Stimulated activated CD8-positive, alpha-beta memory T cell treated with anti-CD3 and anti-CD28 coated beads, Interleukin-4, amount 100 ng/mL, for 1 hour (primary cell): ENCODE measurements at places on chromosomes 2 and 18.

- no peak for DNase-seq
Measured at GRCh38 chr2:235607546-235608199, 113.8 kb downstream of the AGAP1 start.

DNA sequence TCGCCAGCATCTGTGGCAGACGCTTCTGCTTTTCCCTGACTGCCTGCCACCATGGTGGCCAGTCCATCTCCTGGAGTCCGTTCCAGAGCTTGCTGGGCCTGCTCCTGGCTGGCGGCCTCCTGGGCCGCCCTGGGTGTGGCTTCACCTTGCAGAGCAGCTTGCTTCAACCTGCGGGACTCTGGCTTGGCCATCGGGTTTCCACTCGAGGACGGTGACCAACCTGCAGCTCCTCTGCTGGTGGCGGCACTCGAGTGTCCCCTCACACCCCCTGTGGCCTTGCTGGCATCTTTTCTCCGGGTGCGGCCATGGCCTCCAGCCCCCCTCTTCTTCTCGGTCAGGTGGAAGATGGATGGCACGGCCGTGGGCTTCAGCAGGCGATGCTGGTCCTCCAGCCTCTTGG, 3.4 kb downstream of the THAP4 start:
- DNase-seq, result no peak

- no peak for DNase-seq
Measured at GRCh38 chr2:190017837-190018236, 44.7 kb downstream of the MSTN start.

- DNase-seq, result no peak
Measured at GRCh38 chr2:227377467-227378351, 1.4 kb downstream of the TM4SF20 start.

- DNase-seq, result no peak
Measured at GRCh38 chr2:43183743-43184142, 42.7 kb downstream of the ZFP36L2 start.

GRCh38 chr2:212539072-212539880, 674 bp upstream of the ERBB4 start:
- DNase-seq, result no peak

DNA sequence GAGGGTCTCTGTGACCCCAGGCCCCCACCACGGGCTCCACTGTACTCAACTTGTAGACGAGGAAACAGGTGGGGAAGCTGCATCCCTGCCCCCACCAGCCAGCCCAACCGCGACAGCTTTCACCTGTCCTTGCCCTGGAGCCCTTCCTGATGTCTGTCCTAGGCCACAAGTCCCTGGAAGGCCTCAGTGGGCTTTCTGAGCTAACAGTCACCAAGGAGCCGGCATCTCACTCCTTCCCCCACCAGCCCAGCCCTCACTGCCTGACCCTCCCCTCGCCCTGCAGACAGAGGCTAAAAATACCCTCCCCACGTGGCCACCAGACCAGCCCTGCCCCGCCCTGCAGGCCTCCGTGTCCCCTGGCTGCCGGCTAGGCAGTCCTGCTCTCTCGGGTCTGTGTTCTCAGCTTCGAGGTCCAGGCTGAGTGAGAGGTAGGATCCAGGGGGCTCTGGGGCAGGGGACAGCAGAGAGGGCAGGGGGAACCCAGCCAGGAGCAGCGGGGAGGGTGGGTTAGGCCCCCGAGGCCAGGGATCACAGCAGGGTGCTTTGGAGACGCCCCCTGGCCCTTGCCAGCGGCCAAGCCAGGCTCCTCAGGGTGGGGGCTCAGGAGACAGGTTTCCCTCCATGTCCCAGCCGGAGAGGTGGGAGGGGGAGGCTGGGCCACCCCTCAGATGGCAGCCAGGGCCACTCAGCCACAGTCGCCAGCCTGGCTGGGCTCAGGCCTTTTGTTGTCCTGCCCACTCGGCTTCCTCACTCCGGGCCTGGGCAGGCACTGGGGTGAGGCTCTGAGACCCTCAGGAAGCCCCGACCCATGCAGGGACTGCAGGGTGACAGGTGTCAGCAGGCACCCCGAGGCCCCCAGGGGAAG, at the start of gene KLHL30:
Gene KLHL30 (plus strand): TSS at position 338 of the 865 bp plus-strand sequence. CDS start 2,087 bp downstream, outside the sequence.
- no peak for DNase-seq

GRCh38 chr18:6764382-6764781, 34.9 kb downstream of the ARHGAP28 start:
- no peak for DNase-seq

- no peak for DNase-seq
Measured at GRCh38 chr2:70300771-70301343, 1.0 kb downstream of the FAM136A start.

DNA sequence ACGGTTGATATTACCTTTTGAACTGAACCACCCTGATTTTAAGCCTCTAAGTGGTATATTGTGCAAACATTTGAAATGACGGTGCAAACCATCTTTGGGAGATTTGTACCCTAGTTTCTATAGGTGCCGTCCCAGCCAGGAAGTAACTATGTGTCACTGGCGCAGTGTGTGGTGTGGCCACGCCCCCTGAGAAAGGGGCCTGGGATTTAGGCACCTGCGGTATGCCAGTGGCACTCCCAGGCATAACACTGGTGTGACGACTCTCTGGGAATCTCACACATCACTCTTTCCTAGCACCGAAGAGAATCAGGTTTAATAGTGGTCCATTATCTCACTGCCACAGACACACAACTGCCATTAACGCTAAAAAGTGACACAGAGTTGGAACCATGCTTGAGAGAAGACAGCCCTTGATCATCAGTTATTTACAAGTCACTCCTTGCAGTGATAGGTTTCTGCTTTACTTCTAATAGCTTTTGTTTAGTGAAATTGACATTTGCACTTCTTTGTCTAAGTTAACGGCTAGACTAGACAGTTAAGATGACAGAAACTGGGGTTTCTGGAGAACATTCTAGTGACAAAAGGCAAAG, 11.1 kb downstream of the AQP4 start:
- no peak for DNase-seq

DNA sequence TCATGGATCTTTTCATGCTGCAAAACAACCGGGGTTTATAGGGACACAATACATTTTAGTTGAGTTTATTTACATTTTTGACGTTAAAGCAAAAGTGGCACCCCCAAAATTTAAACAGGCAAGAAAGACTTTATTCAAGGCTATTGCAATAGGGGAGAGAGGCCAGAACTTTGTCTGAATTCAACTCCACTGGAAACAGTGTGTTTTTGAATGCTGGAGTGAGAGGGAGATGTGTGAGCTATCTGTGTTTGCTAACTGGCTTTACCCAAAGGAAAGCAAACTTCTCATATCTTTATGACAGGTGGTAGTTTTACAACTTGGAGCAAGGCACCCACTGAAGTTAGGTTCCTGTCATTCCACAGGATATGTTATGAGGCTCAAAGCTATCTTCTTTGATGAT, 207.4 kb downstream of the AGPS start:
- DNase-seq, result no peak

- no peak for DNase-seq
Measured at GRCh38 chr18:595068-595467, 1.7 kb upstream of the CLUL1 start.

DNA sequence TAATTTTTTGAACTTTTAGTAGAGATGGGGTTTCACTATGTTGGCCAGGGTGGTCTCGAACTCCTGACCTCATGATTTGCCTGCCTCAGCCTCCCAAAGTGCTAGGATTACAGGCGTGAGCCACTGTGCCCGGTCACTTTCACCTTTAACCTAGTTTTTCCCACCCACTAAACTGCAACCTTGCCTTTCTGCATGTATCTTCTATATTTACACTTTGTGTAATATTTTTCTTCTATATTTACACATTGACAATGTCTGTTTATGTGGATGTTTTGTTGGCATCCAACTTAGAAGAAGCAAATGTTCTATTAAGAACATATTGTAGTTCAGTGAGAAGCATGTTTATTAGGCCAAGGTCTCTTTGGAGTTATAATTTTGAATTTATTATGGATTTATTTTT, 26.7 kb downstream of the SNRPD1 start:
- DNase-seq, result no peak

- DNase-seq, result no peak
Measured at GRCh38 chr2:240269886-240270285, 129.4 kb upstream of the OTOS start.

GRCh38 chr2:159200498-159200897, 86.0 kb downstream of the WDSUB1 start:
- DNase-seq, result no peak

- DNase-seq, result no peak
Measured at GRCh38 chr18:55635439-55635838, 47.4 kb upstream of the TCF4 start.

- no peak for DNase-seq
Measured at GRCh38 chr18:77103991-77104531, 28.5 kb downstream of the MBP start.

DNA sequence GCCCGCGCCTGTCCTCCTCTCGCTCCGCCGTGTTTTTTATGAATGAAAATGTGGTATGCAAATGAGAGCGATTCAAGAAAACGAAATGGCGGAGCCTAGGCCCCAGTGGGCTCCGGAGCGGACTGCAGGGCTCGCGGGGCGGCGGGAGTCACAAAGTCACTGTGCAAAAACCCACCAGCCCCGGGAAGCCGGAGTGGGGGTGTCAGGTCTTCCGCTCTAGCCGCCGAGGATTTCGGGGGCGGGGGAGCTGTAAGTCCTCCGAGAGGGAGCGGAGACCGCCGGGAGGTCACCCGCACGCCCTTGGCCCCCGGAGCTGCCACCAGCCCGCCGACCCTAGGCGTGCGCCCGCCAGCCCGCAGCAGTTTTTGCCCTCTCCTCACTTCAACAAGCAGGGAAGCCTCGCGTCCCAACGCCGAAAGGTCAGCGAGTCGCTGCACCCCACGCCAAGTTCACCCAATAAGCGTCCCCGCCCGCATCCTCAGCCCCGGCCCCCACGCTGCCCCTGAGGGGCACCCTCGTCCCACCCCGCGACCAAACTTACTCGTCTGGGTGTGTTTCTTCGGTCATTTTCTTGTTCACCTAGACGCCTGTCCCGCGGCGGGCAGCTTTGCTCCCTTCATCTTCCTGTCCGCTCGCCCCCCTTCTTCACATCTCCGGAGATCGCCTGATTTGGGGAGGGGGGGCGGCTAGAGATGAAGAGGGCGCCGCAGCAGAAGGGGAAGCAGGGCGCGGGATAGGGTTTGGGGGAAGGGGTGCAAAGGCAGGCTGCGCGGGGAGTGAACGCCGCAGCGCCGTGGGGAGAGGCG, 775 bp downstream of the SPRED2 start:
- no peak for DNase-seq

DNA sequence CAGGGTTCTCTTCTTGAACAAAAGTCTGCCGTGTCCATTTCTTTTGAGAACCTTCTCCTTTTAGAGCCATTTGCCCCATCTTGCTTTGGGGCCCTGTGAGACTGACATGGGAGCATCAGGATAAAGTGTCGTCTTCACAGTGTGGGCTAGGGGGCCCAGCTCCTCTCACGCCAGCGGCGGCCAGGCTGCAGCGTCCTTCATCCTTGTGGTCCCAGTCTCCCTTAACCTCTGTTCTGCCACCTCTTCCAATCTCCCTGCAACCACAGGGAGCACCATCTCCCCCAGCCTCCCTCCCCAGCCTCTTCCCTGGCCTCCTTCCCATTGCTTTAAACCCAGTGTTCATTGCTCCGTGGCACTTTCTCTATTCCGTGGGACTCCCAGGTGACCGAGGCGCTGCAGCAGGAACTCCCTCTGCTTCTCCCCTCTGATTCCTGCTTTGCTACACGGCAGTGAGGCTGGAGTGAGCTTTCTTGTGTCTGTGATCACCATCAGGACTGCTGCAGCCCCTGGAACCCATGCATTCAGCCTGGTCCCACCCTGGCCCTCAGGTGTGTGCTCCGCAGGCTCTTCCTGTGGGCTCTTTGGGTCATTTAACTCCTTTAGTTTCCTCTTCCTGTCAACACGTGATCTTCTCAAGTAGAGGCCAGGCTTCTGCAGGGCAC, 234.1 kb downstream of the MYT1L start:
- no peak for DNase-seq

- no peak for DNase-seq
Measured at GRCh38 chr2:69848186-69848790, 18.8 kb downstream of the GMCL1 start.

DNA sequence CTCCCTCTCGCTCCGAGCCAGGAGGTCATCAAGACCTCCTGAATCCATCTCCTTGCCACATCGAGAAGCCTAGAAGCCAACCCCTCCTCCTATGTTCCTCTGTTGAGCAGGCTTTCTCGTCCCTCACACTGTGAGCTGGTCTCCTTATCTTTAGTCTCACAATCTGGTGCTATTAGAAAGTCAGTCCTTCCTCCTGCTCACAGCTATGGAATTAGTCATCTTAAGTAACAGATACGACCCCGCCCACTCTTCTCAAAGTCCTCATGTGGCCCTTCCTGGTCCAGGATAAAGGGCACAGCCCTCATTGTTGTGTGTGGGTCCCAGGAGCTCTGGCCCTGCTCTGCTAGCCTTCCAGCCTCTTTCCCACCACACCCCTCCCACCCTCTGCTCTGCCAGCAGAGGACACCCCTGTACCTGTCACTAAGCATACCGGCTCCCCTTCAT, 41.4 kb upstream of the TRIB2 start:
- no peak for DNase-seq

DNA sequence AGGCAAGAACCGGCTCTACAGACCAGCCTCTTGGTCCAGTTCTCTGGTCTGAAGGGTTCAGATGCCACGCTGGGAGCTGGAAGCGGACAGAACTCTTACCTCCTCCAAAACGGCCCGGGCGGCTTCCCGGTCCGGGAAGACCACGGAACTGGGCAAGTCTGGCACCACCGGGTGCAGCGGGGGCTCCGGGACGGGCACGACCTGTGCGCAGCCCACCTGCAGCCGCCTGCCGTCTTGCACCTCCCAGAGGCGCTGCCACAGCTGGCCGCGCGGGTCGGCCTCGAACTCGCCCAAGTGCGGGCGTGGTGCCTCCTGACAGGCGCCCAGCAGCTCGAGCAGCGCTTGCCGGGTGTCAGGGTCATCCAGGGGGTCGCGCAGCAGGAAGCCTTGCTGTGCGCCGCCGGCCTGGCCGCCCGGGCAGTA, 773 bp downstream of the CMPK2 start:
- DNase-seq, result peak; percentile 13

DNA sequence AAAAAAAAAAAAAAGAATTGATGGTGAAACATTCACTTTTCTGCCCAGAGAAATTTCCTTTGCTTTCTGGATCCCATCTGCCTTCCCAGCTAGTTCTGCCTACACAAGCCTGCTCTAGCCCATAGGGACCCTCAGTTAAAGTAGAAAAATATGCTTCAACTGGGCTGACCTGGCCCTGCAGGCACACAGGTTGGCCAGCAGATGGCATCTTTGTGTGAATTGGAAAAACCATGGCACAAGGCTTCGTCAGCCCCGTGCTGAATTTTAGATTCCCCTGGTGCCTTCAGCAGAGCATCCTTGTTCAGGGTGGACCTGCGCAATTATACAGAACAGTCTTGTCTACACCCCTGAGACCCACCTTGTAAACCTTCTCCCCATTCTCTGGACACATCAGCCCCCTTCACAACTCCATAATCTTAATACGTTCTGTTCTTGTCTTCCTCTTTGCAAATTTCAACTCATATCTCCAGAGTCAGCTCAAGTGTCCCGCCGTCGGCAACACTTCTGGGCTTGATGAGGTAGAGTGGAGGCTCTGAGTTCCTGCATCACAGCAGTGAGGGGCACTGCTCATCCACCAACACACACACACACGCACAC, 114.5 kb downstream of the INSIG2 start:
- DNase-seq, result no peak

- no peak for DNase-seq
Measured at GRCh38 chr2:201915446-201915845, 109.1 kb downstream of the CDK15 start.

GRCh38 chr2:186841940-186842339, 7.0 kb downstream of the ZSWIM2 start:
- no peak for DNase-seq

GRCh38 chr2:143717053-143717452, 587.8 kb downstream of the ARHGAP15 start:
- no peak for DNase-seq

- DNase-seq, result no peak
Measured at GRCh38 chr18:11657554-11657953, 31.5 kb upstream of the GNAL start.

GRCh38 chr2:144166743-144167142, 353.2 kb downstream of the ZEB2 start:
- no peak for DNase-seq
